ENCODE measurements at places on chromosomes 6 and 20.

GRCh38 chr20:39164642-39165041, 202.5 kb downstream of the DHX35 start:
- DNase-seq = no peak

DNA sequence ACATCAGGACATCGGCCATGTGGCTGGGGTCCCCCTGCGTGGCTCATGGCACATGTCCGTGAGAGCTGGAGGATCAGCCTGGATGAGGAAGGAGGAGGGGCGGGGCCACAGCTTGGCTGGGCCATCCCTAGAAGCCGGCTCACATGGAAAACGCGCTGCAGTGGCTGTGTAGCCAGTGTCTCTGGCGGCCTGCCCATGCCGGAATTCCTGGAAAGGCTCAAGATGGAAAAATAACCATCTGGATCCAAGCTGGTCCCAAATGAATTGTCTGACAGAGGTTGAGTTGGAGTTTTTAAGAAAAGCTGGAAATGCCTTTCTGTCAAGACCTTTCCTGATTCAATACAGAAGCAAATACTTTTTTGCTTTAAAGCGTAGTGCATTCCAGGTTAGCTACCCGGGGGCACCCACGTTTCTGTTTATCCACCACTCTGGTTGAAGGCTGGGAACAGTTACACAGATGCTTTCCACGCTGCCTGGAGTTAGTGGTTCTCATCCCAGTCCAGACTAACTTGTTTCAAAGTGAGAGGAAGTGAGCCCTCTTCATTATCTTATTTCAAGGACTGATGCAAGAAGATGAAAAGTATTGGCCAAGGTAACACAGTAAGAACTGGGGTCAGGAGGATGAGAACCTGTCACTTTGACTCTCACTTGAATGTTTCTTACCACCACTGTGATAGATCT, 99.0 kb downstream of the GMPR start:
- DNase-seq = no peak

DNA sequence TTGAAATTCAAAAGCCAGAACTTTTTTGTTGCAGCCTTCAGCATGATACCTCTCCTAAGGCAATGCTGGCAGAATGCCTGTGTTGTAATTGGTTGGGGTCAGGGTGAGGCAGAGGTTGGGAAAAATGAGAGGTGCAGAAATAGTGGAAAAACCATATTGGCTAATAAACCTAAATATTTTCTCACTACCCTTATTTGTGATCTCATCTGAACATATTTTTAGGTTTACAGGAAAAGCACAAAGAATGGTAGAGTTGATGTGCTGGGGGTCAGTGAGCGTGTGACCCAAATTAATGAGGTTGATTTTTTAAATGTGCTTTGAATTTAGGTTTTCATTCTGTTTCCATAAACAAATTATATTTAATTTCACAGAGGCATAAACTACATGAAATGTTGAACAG, 437.3 kb downstream of the HDGFL1 start:
- no peak for DNase-seq

DNA sequence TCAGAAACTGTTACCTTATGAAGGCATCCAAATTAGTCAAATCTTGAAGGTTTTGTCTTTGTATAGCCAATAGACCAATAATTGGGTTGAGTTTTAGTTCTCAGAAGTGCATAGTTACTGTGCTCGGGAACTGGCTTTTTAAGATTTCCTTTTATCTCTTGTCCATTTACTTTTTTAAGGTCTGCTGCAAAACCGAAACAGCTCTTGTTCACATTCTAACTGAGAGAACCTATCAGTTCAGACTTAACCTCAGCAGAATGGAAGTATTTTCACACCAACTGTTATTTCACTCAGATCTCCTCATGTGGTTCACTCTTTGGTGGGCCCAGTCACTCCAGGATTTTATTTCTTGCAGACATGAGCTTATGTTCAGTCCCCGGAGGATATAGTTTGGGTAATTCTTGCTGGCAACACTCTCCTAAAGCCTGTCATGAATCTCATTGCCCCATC, 55.5 kb downstream of the TPBG start:
- no peak for DNase-seq

DNA sequence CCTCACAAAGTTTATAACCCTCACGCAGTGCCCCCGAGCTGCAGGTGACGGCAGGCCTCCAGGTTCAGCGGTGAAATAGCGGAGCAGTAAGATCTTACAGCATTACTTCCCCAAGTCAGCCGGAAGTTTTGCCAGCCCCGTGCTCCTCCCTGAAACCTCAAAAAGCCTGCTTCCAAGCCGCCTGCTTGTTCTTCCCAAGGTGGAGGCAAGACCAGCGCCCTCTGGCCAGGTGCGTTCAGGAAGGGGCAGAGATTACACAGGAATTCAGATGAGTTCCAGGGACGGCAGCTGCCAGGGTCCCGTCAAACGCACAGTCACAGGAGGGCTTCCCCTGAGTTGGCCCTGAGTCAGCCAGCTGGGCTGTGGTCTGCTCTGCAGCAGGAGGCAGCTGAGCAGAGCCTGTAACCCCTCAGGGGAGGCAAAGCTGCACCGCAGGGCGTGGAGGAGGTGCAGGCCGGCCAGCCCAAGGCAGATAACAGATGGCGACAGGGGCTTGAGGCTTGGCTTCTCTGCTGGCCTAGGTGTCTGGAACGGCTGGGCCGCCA, 124.1 kb upstream of the RPS6KA2 start:
- no peak for DNase-seq

- DNase-seq = no peak
Measured at GRCh38 chr20:37333848-37334318, 12.1 kb upstream of the SRC start.

DNA sequence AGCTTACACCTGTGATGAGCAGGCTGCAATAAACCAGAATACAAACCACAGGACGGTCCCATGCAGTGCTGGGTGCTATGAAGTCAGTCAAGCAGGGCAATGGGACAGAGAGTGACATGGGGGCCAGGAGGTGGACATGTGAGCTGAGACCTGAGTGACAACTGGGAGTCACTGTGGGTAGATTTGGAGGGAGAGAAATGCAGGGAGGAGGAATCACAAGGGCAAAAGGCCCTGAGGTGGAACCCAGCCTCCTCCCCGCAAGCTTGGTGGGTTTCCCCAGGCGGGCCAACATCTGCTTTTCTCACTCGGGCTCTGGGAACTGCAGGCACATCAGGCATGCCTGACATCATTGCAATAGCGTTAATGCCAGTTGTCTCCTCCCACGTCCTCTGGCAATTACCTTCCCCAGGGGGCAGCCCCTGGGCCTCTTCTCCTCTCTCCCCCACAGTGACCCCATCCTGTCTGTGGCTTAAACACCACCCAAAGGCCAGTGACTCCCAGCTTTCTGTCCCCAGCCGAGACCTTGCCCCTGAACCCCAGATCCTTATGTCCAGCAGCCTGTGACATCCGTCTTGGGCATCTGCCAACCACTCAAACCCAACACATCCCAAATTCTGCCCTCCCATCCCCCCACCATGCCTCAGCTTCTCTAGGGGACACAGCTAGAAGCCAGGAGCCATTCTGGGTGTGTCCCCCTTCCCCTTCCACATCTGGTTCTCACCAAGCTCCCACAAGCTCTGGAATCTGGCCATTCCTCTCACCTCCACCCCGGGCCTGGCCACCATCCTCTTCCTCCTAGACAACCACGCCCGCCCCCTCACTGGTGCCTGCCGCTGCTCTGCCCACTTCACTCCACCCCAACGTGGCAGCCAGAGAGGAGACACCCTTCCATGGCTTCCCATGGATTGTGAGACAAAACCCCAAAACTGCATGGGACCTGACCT, 28.2 kb downstream of the PDRG1 start:
- no peak for DNase-seq

- no peak for DNase-seq
Measured at GRCh38 chr6:52640170-52640569, 30.7 kb upstream of the TMEM14A start.

- no peak for DNase-seq
Measured at GRCh38 chr6:34463849-34464248, 2.0 kb upstream of the PACSIN1 start.

GRCh38 chr6:6599468-6599873, 11.0 kb downstream of the LY86 start:
- DNase-seq = no peak

GRCh38 chr6:70995411-70995810, 38.6 kb upstream of the B3GAT2 start:
- no peak for DNase-seq

DNA sequence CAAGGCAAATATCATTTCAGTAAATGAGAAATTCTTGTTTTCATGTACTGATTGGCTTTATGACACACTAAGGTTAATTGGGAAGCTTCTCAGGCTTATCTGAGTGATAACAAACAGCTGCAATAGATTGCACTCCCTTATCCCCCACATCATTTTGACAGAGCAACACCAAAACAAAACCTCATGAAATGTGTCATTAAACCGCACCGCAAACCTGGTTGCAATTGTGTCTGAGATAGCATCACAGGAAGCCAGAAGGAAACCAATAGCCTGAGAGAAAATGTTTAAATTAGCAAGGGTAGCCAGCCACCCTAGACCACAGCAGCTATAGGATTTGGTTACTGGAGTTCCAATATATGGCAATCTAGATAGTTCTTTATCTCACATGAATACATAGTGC, 31.6 kb upstream of the LAMA4 start:
- no peak for DNase-seq

- DNase-seq = no peak
Measured at GRCh38 chr20:50272724-50273446, 82.3 kb downstream of the CEBPB start.

DNA sequence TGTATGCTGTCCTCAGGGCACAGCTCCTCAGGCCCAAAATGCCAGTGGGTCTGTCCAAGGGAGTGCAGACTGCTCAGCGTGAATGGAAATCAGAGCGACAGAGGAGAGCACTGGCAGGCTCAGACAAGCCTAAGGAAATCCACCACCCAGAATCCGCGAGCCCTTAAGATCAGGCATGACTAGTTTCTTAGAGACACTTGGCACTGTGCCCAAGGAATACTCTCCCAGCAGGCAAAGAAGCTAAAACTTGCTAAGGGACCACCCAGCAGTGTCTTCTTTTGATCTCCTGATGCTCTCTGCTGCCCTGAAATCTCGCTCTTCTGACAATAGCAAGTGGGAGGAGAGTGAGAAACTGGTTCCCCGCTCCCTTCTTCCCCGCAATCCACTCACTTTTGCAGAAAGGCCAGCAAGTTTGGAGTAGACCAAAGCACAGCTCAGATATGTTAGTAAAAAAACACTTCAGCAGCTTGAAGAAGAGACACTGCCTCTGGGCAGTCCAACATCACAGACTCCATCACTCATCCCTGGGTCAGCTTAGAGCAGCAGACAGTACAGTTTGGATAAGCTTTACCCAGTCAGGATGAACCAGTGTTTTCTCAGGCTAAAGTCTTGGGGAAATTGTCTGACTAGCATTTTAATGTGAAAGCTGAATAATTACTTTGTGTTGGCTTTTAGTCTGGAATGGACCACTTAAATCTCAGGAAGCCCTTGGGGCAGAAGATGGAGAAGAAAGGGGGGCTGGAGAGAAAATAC, 32.4 kb downstream of the TRAF3IP2 start:
- DNase-seq = no peak

- DNase-seq = no peak
Measured at GRCh38 chr6:162450358-162450757, 277.2 kb downstream of the PRKN start.

- no peak for DNase-seq
Measured at GRCh38 chr20:61297986-61298385, 45.9 kb downstream of the CDH4 start.

DNA sequence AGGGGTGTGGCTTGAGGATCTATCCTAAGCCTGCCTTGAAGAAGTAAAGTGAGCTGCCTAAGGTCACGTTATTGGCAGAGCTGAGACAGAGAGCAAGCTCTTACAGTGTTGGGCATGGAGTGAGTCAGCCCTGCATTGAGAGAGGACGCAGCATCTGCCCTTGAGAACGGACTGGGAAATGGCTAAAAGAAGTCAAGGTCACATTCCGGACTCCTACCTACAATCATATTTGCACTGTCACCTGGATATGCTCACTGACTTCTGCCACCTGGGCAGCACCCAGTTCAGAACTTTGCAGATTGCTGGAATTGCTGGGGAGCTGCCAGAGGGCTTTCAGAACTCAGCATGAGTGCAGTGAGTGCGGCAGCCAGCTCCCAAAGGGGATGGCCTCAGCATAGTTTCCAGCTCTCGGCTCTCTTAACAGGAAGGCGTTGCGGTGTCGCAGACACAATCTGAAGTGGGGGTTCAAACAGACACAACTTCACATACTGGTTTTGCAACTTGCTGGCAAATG, 199.3 kb upstream of the SGK1 start:
- no peak for DNase-seq

GRCh38 chr6:136411025-136411325, 121.3 kb upstream of the BCLAF1 start:
- DNase-seq = no peak

- DNase-seq = no peak
Measured at GRCh38 chr6:11380549-11380948, 148.1 kb upstream of the NEDD9 start.

DNA sequence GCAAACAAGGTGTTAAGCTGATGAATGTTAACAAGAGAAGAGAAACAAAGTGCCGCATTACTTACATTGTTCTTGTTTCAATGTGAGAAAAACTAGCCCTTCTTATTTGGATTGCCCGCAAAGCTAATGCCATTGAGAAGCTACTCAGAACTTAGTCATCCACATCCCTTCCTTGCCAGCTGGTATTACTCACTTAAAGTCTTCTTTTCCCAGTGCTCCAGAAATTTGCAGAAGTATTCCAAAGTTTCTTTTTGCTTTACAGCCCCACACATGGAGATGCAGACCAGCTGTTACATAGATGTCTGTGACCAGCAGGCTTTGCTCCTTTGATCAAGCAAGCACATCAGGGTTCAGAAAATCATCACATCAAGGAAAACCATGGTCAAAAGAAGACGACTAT, 529.0 kb downstream of the TBC1D32 start:
- no peak for DNase-seq

DNA sequence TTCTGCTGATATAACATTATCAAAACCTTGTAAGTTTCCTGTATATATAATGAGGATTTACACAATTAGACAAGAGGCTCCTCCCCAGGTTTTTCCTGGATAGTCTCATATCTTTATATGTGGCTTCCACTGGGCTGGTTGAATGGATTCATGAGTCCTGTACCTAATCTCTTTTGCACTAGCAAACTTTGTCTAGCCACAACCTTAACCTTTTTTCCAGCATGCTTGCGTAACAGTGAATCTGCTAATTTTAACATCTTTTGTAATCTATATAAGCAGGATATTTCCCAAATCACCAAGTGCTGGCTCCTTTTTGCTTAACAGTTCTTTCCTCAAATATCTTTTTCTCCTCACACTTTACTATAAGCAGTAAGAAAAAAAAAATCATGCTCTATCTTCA, 153.6 kb downstream of the COL21A1 start:
- DNase-seq = no peak

DNA sequence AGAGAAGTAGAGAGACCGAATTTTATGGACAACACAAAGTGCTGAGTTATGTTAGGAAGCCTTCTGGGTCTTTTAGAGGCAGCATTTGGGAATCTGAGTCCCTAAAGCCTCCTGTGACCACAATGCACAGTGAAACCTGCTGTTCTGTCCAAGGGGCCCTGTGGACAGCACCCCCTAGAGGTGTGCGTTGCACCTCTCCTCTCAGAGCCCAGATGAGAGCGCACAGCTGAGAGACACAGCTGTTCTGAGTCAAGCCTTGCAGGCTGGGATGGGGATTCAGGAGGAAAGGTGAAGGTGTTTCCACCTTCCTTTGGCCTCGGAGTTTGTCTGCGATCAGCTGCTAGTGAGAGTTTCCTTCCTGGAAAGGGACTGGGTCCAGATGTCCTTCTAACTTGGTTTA, 13.0 kb downstream of the PCK1 start:
- no peak for DNase-seq

Data from stimulated activated CD4-positive, alpha-beta T cell treated with anti-CD3 and anti-CD28 coated beads, Interleukin-15, amount 100 ng/mL, for 1 hour (primary cell).